ENCODE measurements at places on chromosomes 1 and 21.

DNA sequence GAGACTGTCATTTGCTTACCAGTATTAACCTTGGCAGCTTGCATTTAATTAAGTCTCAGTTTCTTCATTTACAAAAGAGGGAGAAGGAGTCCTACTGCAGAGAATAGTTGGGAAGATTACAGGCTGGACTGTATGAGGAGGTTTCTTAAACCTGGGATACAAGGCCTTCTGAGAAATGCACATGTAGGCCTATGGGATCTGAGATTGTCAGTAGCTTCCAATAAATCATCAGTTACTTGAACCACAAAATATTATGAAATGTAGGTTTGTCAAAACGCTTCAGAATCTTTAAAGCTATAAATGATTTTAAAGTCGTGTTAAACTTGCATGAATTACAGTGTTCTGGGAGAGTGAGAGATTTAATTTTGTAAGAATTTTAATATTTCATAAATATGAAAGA lies 69.6 kb downstream of the NRIP1 start:
- DNase-seq: no peak

- DNase-seq: no peak
Measured at GRCh38 chr1:31782421-31783410, 18.6 kb upstream of the ADGRB2 start.

DNA sequence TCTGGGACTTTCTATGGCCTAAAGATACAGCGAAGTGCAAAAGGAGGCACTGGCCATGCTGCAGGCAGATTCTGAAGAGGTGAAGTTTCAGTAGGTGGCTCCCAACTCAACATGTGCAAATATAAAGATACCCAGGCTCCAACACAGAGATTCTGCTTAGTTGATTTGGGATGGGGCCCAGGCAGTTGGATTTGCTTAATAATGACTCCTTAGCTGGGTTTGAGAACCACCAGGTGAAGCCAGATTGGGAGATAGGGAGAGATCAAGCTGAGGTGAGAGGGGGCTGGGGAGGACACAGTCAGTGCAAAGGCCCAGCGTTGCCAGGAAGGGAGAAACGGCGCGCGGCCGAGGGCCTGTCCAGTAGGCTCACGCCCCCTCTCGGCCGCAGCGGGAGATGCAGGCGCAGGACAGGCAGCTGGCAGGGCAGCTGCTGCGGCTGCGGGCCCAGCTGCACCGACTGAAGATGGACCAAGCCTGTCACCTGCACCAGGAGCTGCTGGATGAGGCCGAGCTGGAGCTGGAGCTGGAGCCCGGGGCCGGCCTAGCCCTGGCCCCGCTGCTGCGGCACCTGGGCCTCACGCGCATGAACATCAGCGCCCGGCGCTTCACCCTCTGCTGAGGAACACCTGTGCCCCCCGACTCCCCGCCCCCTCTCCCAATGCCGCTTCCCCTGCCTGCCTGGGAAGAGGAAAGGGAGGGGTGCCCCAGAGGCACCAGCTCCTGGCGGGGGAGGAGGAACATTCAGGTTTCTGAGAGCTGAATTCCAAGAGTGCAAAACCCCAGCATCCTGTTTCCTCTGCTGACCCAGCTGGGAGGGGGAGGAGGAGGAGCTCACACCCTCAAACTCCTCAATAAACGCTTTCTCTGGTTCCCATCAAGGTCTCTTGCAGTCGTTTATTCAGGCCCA lies 1.2 kb downstream of the FAM167B start:
- DNase-seq: no peak

DNA sequence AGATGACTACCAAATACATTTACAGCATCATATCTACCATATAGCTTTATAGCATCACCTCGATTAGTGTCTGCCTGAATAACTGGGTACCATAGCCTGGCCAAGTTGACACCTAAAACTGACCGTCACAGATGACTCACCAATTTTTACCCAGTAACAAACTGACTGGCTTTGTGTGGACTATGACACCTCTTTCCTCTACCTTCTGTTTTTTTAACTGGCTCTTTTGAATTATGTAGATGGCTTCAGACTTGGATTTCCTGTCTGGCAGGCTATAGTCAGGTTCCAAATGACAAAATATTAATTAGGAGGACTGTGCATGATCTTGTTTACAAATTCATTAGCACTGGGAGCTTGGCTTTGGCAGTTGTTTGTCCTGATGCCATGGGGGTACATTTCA lies 360.3 kb downstream of the TGFB2 start:
- DNase-seq: no peak

- no peak for DNase-seq
Measured at GRCh38 chr1:48003741-48004531, 6.8 kb upstream of the TRABD2B start.

DNA sequence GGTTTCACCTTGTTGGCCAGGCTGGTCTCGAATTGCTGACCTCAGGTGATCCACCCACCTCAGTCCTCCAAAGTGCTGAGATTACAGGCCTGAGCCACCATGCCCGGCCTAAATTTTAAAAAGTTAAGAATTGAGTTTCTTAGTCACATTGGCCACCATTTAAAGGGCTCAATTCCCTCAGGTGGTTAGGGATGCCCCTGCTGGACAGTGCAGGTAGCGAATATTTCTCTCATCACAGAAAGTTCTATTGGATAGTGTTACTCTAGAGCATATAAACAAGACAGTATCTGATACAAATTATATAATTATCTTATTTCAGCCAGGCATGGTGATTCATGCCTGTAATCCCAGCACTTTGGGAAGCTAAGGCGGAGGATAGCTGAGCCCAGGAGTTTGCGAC lies 320.2 kb downstream of the ZP4 start:
- no peak for DNase-seq

DNA sequence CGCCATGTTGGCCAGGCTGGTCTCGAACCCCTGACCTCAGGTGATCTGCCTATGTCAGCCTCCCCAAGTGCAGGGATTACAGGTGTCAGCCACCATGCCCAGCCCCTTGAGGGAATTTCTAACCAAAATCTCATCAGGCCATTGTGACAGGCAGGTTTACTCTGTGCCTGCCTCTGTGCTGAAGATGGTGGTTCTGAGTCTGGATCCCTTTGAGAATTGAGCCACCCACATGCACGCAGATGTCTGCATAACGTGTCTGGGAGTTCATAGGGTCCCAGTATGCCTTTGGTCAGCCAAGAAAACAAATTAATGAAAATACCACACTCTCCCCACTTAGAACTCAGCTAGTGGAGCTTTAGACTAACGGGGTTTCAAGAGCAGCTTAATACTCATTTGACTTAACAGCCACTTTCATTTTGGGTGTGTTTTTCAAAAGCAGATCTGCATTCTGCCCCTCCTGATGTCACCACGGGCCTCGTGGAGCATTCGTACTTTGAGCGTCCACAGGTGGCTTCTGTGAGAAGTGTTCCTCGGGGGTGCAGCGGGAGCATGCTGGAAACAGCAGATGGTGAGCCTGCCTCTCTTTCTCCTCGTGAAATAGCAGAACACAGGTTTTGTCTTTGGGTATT lies 45.3 kb downstream of the DIP2A start:
- DNase-seq: no peak

- DNase-seq: no peak
Measured at GRCh38 chr1:159960721-159961381, 6.8 kb upstream of the SLAMF9 start.

Data from LNCaP clone FGC (cell line).